GM23248 (cell line): ENCODE measurements at places on chromosomes 6 and 20.

- DNase-seq: peak; percentile 72
Measured at GRCh38 chr6:42101186-42101657, 41.2 kb downstream of the C6orf132 start.

- DNase-seq: no peak
Measured at GRCh38 chr6:67475700-67476099, 1159.4 kb upstream of the ADGRB3 start.

DNA sequence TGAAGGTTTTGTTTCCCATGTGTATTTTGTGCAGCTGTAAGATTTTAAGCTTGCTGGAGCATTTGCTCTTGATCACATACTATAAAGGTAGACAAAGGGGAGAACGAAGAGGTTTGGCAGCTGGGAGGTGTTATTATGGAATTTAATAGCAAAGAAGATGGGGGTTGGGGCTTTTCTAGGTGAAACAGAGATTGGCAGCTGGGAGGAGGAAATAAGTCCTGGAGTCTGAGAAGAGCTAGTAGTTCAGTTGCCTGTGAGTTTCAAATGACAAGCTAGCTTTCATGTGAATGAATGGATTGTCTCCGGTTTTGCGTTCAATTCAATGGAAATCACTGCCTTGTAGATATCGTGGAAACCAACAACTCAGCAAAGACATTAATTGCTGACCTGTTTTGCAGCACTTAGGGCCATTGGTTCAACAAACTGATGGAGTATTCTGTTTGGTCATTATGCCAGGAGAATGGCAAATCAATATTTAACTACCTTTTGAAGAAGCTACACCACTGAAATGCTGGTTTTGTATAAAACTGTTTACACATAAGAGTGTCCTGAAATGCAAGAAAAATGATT, 38.1 kb upstream of the FLRT3 start:
- no peak for DNase-seq

DNA sequence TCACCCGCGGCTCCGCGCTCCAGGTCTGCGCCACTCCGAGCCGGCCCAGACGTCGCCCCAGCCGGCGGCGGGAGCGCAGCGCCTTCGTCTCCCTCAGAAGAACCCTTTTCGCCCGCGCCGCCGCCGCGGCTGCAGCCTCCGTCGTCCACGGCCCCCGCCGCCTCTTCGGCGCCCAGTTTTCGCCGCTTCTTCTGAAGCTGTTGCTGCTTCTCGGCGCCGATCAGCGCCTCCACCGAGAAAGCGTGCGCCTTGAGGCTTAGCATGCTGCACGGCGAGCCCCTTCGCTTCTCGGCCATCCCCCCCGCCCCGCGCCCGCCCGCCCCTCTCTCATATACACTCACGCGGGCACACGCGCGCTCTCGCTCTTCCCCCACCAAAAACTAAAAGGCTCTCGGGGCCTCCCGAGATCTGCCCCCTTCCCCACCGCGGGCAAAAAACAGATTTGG, 489 bp downstream of the TBX18 start:
- no peak for DNase-seq

DNA sequence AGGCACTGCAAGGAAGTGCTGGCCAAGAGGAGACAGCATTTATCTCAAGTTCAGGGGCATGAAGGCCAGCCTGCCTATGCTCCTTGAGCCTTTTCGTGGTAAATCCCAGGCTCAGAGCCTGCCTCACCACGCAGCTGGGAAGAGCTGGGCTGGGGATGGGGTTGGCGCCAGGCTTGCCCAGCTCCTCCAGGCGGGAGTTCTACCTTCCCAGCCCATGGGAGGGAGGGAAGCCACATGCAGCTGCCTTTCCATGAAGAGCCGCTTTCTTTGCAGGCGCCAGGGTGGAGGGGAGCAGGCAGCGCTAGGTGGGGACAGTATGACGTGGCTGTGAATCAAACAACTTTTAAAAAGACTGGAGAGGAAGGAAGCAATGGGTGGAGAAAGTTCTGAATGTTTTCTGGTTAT, 19.5 kb upstream of the SIRT5 start:
- peak; percentile 69 for DNase-seq

GRCh38 chr6:119929121-119929520, 579.6 kb upstream of the MAN1A1 start:
- DNase-seq: no peak

- no peak for DNase-seq
Measured at GRCh38 chr6:20328266-20328923, 73.3 kb upstream of the E2F3 start.

DNA sequence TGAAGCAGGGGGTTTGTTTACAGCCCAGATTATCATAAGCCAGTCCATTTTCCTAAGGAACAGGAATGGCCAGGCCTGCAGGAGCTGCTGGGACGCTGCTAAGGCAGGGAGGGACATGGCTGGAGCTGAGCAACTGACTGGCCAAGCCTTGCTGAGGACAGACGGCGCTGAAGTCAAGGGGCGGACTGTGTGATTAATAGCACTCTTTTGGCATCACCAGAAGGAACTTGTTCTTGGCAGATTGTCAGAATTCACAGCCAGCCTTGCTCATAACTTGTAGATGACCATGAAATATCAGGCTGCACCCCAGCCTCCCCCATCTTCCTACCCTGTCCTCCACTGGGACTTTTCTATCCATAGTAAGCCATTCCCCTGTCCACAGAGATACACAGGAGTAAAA, 218.8 kb upstream of the RNF24 start:
- peak; percentile 81 for DNase-seq

- DNase-seq: no peak
Measured at GRCh38 chr20:51802170-51802751, at the start of gene SALL4. Gene SALL4 (minus strand): TSS chr20:51802521. CDS start chr20:51802408, 113 bp downstream.

- peak; percentile 66 for DNase-seq
Measured at GRCh38 chr6:113351173-113351834, 505.8 kb upstream of the MARCKS start.

GRCh38 chr6:134324766-134325165, 6.9 kb upstream of the SGK1 start:
- no peak for DNase-seq
